ENCODE measurements at places on chromosomes 13 and 19. TPM values are rescaled to one million over a fixed set of nuclear protein-coding genes. Genes with fewer than 3 reads are reported as not detected.

The SBSN gene
- total RNA-seq: not detected

DNA sequence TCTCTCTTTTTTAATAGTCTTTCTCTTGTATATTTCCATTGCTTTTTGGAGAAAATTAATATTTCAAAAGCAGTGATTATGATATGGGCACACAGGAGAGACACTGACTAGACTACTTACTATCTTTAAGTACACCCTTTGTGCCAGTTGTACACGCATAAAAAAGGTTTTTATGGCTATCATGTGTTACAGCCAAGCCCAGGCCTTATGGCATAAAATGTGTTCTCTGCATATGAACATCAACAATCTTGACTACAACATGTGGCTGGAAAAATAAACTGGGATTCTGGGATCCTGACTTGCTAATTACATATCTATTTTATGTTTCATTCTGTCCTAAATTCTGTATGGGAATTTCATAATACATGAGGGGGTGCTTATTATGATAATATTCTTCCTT, 1401.8 kb downstream of the SLITRK5 start:
- DNase-seq: no peak

GRCh38 chr19:48818234-48818820, 7.5 kb upstream of the BCAT2 start:
- no peak for DNase-seq

The TMEM38A gene
- 0.27 TPM for total RNA-seq

DNA sequence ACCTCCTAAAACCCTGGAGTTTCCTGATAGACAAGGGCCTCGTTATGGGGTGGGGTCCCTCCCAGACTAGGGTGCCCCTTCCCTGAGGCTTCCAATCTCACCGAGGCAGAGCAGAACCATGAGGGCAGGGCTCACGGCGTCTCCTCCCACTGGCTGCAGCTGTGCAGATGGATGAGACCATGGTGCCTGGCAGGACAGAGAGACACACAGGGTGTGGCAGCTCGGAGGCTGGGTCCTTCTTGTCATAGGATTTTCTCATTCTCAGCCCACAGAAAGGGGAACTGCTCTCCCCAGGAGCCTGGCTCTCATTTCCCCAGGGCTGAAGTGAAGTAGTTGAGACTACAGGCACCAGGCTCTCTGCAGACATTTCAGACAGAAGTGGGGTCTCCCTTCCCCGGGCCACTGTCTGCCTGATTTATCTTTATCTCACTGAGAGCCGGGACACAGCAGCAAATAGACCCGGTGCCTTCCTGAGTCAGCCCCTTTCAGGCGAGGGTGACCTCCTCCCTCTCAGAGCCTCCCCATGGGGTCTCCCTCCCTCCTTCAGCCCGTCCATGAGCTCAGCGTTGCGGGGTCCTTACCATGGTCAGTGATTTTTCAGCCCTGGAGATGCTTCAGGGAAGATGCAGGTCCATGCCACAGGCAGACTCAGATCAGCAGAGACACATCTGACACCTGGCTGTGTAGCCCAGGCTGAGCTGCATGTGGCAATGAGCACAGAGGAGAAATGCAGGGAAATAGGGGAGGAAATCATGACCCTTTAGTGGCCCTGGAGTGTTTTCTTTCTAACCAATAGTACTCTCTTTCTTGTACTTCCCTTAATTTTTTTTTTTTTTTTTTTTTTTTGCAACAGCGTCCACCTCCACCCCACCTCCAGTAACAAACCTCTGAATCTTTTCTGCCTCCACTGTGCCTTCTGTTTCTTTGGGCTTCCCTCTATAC, at the start of gene LILRA5:
TSS of gene LILRA5 (minus strand) at position 731 of the 942 bp plus-strand sequence. CDS start at position 584, 147 bp downstream.
- no peak for DNase-seq

The FUT1 gene
- 0.13 TPM for total RNA-seq

DNA sequence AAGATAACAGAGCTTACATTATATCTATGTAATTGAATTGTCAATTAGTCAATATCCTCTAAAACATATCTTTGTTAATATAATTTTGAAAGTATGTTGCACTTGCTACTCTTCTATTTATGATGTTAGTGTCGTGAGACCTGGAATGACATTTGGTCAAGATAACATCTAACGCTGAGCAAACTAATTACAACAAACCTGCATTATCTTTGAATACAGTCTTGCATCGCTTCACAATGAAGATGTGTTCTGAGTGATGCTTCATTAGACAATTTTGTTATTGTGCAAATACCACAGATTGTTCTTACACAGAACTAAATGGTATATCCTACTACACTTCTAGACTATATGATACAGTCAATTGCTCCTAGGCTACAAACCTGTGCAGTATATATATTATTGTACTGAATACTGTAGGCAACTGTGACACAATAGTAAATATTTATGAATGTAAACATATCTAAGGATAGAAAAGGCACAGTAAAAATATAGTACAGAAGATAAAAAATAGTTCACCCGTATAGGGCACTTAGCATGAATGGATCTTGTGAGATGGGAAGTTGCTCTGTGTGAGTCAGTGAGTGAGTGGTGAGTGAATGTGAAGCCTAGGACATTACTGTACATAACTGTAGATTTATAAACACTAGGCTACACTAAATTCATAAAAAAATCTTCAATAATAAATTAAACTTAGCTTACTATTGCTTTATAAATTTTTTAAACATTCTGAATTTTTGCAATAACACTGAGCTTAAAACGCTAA, 1773.8 kb downstream of the PCDH9 start:
- no peak for DNase-seq

The ZGLP1 gene
- total RNA-seq: 6.9 TPM

DNA sequence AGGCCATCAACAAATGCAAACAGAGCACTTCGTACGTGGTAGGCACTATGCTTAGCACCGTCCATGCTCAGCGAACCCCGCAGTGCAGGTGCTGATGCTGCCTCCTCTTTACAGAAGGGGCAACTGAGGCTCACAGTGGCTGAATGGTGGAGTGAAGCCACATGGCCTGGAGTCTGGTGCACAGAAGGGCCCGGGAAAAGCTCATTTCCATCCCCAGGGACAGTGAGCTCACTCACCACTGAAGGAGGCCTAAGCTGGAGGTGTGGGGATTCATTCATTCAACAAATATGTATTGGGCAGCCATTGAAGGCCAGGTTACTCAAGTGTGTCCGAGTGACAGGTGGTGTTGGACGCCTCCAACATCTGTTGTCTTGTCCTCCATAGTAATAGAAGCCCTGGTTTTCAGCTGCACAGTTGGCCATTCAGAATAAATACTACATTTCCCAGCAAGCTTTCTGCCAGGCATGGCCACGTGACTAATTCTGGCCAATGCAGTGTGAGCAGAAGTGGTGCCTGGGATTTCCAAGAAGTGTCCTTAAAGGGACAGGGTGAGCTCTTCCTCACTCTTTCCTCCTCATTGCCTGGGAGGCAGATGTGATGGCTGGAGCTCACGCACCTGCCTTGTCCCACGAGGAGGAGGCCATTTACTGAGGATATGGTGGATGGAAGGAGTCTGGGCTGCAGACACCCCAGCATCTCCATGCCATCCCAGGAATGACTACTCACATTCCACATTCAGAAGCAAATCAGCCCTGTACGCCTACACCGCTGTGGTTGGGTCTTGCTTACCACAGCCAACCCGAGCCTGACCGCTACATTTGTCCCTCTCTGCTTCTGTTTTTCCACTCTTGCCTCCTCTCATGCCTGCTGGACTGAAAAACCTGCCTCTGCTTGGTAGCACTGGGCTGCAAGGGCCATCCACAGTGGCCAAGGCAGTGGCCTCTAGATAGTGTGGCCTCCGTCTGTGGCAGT, 2.3 kb upstream of the ZNRF4 start:
- DNase-seq: no peak

GRCh38 chr19:41624937-41625336, 1.9 kb downstream of the CEACAM4 start:
- DNase-seq: no peak

- no peak for DNase-seq
Observed at GRCh38 chr19:53328967-53329366, 4.6 kb upstream of the ZNF845 start.

GRCh38 chr13:62320129-62321108, 904.8 kb upstream of the PCDH20 start:
- DNase-seq: no peak

Data from activated T-cell treated with anti-CD3 and anti-CD28 coated beads, Interleukin-2, amount 50 U/mL, for 4 hours (primary cell).